NCI-H1930 (cell line): ENCODE measurements at places on chromosomes 5 and 9.

DNA sequence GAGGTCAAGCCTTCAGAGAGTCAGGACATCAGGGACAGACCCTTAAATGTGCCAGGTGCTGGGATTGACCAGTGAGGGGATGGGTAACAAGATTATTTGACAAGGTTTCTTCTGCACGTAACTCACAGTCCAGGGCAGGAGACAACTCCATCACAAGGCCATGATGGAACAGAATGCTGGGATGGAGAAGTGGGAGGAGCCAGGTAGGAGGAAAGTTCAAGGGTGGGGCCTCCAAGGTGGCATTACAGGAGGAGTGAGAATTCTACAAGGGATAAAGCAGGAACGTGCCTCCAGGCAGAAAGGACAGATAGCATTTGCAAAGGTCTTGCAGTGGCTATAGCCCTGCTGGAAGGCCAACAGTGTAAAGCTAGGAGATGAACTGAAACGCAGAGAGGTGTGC is 102.2 kb downstream of the FGF18 start:
- no peak for DNase-seq

GRCh38 chr9:105418588-105419500 is 29.0 kb upstream of the FSD1L start:
- DNase-seq, result no peak

DNA sequence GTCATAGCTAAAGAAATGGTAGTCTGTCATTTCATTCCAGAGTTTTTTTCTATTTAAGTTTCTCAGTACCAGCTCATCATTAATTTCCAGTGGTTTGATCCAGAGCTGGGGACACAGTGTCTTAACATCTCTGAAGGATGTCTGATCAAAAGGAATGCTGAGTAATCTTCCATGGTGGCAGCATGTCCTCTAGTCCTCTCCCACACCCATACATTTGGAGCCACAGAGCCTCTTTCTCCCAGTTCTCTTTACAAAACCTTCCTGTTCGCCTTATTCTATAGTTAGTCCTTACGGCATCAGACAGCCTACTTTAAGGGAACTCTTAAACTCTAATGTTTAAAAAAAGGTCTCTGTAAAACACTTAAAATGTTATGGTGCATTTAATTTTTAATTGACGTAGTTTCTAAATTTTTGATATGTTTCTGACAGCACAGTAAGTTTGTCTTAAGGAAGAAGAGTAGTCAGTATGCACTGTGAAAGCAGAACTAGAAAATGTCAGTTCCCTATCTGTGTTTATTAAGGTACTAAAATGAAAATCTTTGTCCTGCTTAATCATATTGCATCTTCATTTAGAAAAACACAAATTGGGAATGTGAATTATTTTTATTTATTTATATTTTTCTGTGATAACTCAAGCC is 96.8 kb downstream of the INIP start:
- no peak for DNase-seq

DNA sequence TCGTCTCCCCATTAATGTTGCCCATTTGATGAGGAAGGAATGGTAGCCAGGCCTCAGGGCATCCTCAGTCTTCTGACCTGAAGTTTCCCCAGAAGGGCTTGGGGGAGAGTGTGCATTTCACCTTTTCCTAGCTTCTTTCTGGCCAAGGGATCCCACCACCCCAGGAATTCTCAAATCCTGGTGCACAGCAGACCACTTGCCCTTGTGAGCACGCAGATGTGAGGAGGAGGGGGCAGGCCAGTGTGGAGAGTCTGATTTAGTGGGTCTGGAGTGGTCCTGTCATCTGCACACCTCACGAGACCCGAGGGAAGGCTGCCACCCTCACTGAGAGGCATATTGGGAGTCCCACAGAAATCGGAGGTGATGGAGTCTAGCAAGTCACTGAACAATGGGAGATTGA is 64.3 kb downstream of the CXXC5 start:
- no peak for DNase-seq

GRCh38 chr9:79989079-79989478 is 417.3 kb downstream of the TLE4 start:
- DNase-seq, result no peak

DNA sequence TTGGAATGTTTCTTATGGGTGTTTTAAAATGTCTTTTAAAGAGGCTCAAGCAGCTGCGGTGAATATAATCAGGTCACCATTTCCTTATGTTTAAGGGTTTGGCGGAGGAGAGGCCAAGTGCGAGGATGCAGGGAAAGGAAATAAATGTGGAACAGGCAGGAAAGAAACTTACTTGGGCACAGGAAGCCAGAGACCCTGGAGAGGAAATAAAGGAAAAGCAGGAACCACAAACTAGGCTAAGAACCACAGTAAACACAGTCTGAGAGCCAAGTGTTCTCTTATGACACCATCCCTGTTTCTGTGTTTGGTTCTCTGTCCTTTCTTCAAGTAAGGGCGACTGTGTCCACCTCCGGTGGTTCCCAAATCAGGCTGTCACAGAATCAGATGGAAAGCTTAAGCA is 166.5 kb downstream of the C9orf152 start:
- DNase-seq, result no peak

DNA sequence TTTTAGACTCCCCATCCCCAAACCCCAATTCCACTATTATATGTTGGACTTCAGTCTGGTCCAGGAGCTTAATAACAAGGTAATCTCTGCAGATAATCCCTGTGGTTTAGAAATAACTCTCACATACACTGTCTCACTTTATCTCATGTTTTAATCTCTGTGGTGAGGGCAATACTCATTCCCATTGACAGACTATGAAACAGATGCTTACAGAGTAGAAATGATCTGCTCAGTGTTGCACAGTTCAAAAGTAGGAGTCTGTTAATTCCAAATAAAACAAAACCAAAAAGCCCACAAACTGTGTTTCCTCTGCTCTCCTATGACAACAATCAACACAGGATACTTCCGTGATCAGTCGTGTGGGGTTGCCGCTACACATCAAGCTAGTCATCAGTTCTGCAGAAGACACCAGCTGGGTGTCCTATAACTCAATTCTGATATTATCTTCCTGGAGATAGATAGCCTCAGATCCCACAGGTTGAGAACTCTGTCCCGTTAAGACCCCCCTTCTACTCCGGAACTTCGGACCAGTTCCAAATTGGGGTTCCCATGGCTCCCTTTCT is 26.3 kb upstream of the FANCC start:
- no peak for DNase-seq

- DNase-seq, result no peak
These were observed 199.7 kb downstream of the NNT start for GRCh38 chr5:43802651-43803050.

DNA sequence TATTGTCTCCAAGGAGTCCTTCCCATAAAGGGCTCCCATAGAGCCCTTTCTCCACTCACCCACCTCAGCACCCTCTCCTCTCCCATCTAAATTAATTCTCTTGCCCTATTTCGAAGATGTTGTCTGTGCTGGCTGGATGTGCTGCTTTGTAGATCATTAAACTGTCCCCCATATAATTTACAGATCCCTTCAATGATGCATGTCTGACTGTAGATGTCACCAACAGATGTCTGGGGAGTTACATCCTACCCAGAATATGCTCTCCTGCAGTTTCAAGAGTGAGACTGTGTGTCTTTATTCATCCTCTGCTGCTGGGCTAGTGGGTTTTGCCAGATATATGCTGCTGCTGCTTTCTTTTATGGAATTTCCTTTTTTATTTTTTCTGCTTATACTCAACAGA is 351.2 kb downstream of the MLLT3 start:
- no peak for DNase-seq

DNA sequence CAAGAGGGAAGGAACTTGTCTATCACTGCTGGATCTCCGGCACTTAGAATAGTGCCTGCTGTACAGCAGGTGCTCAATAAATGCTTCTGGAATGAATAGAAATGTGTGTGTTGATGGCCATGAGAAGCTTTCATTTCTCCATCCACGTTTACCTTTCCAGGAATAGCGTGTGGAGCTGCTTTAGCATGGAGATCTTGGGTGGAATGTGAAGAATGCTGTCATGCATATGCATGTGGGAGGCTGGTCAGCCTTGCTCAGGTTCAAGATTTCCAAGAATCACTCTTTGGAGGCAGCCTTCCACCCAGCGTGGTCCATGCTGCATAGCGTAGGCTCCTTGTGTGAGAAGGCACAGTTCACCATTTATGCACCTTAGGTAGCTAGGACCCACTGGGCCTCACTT is 19.2 kb downstream of the COL15A1 start:
- no peak for DNase-seq

GRCh38 chr5:54993318-54993717 is 7.9 kb upstream of the ESM1 start:
- DNase-seq, result no peak

GRCh38 chr5:3377831-3378230 is 217.8 kb upstream of the IRX1 start:
- DNase-seq, result no peak

GRCh38 chr5:120093178-120093577 is 370.9 kb upstream of the PRR16 start:
- no peak for DNase-seq

DNA sequence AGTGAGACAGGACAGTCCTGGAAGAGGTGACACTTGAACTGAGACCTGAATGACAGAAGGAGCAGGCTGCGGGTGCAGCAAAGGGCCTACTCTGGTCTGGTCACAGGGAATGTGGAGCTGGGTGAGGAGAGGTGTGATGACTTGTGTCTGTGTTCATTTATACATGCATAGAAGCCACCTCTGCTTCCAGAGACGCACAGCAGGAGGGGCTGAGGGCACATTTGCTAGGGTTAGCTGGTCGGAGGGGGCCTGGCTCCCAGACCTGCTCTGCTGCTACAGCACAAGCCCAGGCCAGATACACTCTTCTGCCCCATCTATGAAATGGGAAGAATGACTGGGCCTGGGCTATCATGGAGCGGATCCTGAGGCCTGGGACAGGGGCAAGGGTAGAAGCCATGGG is 15.6 kb downstream of the UNC5A start:
- DNase-seq, result no peak

DNA sequence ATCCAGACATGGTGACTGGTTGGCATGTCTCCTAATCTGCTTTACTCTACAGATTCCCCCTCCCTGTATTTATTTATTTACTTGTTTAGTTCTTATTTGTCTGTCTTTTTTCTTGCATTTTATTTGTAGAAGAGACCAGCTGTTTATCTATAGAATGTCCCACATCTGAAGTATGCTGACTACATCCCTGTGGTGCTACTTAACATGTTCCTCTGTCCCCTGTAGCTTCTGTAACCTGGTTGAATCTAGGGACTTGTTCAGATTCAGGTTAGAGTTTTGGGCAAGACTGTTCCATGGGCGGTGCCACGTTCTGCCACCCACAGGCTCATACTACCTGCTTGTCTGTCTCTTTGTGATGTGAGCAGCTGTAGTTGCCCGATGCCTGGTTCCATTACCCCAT is 23.5 kb downstream of the DUSP1 start:
- no peak for DNase-seq

- DNase-seq, result peak; percentile 38
These were observed 14.7 kb upstream of the TMEM250 start for GRCh38 chr9:136133191-136133958.

- no peak for DNase-seq
These were observed 93.0 kb upstream of the DAB2 start for GRCh38 chr5:39517800-39518199.

GRCh38 chr9:84852617-84853301 is 183.2 kb downstream of the NTRK2 start:
- no peak for DNase-seq

GRCh38 chr5:110956280-110956912 is 115.1 kb upstream of the TSLP start:
- no peak for DNase-seq

DNA sequence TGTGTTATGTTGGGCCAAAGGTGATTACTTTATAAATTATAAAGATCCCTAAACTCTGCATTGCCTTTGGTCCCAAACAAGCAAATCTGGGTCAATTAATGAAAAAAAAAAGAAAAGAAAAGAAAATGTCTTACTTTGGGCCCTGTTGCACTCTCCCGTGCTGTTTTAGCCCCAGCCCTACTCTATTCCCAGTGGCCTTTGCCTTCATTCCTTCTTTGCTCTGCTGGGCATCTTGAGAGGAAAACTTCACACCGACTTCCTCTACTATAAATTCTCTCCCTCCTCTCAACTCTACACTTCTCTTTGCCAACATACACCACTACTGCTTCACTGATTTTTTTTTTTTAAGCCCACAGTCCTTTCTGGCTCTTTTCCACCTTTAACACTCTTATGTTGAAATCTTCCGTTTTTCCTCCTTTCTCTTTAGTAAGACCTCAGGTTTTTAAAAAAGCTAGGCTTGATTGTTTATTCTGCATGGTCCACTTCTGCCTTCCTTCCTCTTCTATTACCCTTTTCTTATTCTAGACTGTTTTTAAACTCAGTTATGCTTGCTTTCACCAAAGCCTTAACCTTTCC is 4.5 kb upstream of the MSMP start:
- no peak for DNase-seq

DNA sequence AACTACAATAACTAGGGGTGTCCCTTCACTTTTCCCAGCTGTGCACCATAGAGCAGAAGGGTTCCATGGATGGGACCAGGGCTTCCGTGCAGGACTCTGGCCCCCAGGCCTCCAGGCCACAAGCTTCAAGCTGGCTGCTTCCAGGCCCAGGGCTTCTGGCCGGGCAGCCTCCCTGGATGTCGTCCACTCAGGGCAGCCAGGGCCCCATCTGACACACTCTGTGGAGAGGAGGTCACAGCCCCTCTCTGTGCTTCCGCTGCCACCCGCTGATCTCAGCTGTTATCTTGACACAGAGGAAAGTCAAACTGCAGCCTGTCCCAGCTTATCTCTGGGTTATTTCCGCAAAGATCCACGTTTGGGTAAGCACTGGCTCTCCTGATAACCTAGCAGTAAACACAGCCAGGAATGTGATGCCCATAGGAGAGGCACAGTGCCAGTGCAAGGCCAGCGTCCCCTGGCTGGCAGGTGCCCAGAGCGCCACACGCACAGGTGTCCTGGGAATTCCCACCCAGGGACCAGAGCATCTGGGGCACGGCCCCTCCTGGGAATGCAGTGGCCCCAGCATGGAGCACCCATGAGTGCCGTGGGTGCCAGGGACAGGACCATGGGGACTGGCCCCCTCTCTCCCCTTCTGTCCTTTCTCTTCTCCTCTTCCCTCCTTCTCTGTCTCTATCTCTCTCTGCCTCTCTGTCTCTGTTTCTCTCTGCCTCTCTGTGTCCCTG is 15.6 kb upstream of the SLC6A19 start:
- no peak for DNase-seq

GRCh38 chr5:135249658-135250057 is 149.4 kb downstream of the MACROH2A1 start:
- DNase-seq, result no peak

- DNase-seq, result peak; percentile 28
These were observed 18.0 kb downstream of the MGAT1 start for GRCh38 chr5:180784497-180785097.

GRCh38 chr9:124741149-124741548 is 30.0 kb downstream of the NR6A1 start:
- no peak for DNase-seq

DNA sequence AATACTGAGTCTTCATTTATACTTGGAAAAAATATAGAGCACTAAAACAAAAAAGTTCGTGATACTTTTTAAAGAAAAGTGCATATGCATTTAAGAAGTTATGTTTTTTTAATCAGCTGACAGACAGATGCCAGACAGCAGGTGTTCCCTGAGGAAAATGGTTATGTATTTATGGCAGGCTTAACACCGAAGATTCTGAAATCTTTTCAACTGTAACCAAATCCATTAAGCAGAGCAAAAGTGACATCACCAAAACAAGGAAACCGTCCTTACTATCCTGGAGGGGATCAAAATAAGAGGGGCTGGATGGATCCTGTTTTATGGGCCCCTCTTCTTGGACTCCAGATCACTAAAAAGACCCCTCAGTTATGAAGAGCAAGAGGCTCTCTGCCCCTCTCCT is 404.9 kb upstream of the ADAMTS16 start:
- DNase-seq, result no peak

GRCh38 chr5:158701406-158702177 is 398.1 kb downstream of the EBF1 start:
- DNase-seq, result no peak
